Activated T-cell treated with anti-CD3 and anti-CD28 coated beads, Interleukin-2, amount 50 U/mL, for 24 hours (primary cell): ENCODE measurements at places on chromosomes 3 and 15.
A peak's percentile ranks its signal among the peaks of the same experiment; 100 is the strongest.

DNA sequence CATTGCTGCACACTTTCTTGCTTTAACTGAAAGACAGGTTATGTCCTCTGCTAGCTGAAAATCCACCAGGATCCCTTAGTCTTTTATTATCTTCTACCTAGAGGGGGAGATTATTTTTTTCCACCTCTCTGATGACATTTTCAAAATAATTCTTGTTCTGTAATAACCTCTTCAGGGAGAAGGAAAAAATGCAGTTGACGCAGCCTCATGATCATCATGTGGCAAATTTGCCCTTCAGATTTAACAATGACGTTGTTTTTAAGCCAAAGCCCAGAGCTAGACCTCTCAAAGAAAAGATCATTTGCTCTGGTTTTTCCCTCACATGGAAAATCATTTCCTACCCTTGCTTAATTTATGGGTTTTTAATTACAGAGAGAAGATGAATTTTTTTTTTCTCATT is 724.9 kb downstream of the NLGN1 start:
- DNase-seq, result no peak

DNA sequence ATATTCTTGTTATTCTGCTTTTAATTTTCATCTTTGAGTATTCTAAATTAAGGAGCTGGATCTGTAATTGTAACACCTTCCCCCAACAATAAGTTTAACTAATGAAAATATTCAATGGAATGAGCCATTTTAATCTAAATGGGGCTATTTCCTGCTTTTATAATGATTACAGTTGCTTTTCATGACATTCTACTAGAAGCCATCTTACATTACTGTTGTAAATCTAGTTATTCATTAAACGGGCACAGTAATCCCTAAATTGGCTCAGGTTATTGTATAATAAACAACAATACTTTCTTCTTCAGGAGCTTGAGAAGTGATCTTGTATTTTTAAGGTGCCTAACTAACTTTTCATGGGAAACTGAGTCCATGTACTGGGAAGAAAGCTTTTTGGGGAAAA is 8.5 kb downstream of the FLNB start:
- DNase-seq, result no peak

DNA sequence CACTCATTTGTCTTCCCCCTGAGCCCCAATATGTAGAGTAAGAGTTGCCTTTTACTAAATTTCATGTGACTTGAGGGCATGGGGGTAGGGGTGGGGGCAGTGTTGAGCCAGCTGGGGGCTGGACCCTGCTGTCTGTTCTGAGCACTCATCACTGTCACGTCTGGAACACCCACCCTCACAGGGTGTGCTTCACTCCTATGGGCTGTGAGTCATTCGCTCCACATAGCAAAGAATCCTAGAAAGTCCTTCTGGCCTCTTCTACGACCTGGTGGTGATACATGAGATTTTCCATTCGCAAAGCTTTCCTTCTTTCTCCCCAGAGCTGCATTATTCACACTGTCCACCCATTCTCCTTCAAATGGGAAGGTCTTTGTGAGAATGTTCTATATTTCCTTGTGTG is 43.6 kb upstream of the MGLL start:
- DNase-seq, result no peak

DNA sequence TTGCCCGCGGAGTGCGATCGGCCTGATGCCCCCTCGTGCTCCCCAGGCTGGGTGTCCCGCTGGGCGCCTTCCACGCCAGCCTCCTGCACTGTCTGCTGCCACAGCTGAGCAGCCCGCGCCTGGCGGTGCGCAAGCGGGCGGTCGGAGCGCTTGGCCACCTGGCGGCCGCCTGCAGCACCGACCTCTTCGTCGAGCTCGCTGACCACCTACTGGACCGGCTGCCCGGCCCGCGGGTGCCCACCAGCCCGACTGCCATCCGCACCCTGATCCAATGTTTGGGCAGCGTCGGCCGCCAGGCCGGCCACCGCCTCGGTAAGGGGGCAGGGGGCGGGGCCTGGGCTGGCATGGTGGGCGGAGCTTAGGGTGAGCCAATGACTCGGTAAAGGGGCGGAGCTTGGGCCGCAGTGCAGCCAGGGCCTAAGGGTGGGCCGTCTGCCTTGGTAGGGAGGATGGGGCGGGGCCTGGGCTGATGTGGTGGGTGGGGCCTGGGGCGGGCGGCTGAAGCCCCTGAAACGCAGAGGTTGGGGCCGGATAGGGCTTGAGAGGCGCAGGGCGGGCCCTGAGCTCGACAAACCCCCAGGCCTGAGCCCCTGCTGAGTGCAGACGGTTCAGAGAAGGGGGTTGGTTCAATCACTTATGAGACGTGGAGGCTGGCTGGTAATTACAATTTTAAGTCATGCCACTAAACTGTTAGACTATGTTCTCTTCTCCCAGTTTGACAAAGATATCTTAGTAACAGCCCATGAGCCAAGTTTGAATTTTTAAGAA is 13.7 kb downstream of the CAND2 start:
- peak; percentile 97 for DNase-seq

GRCh38 chr3:166089575-166089974 is 252.4 kb upstream of the BCHE start:
- DNase-seq, result no peak

- DNase-seq, result no peak
These were observed 101.8 kb downstream of the PCCB start for GRCh38 chr3:136351905-136352304.

DNA sequence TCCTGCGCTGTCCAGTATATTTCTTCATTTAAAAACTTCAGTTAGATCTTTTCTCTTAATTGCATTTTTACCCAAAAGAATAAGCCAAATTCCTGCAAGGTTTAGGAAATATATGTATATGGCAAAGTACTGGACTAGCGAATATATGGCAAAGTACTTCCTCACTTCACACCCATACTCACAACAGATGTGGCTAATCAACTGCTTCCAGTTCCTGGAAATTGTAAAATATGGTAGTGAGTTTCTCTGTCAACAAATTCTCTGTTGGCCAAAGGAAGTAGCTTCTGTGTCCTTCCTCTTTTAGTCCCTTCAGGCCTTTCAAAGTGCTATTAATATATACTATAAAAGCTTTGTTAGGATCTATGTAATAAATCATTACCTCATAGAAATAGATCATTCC is 22.0 kb downstream of the GPR15 start:
- DNase-seq, result no peak

- DNase-seq, result no peak
These were observed 58.4 kb downstream of the PLXNA1 start for GRCh38 chr3:127041264-127041820.

GRCh38 chr15:34038871-34039789 is at the start of gene AVEN:
Gene AVEN, minus strand, starts transcription at chr15:34039204. Its CDS starts 158 bp downstream, at chr15:34039046.
- peak; percentile 81 for DNase-seq

GRCh38 chr15:68706256-68706655 is 114.4 kb downstream of the ANP32A start:
- no peak for DNase-seq

- no peak for DNase-seq
These were observed 205.5 kb upstream of the MRPL3 start for GRCh38 chr3:131708241-131708640.

GRCh38 chr15:66178531-66178910 is 75.0 kb downstream of the MEGF11 start:
- no peak for DNase-seq
